Left renal cortex interstitium (tissue), 4 donors: ENCODE measurements at places on chromosomes 4 and X. TPM values are rescaled to one million over a fixed set of nuclear protein-coding genes. Genes with fewer than 3 reads are reported as not detected.

Gene SRPX2
- polyA plus RNA-seq: 12.5 TPM

Gene MAGEA2B
- not detected for polyA plus RNA-seq

Gene MAGEB3
- polyA plus RNA-seq: not detected

Gene GSX2
- not detected for polyA plus RNA-seq

Gene PLAC1
- 6.6 TPM for polyA plus RNA-seq

Gene VCX3A
- 0.13 TPM for polyA plus RNA-seq

Gene GYG2
- polyA plus RNA-seq: 12.7 TPM

Gene FGB
- 6.5 TPM for polyA plus RNA-seq

Gene NLGN4X
- 15.5 TPM for polyA plus RNA-seq

Gene TEX13B
- polyA plus RNA-seq: not detected

Gene TSPAN6
- polyA plus RNA-seq: 179 TPM

Gene SNX12
- polyA plus RNA-seq: 55.6 TPM

Gene MAOA
- polyA plus RNA-seq: 17.7 TPM

Gene PRR32
- polyA plus RNA-seq: not detected

Gene DRD5
- polyA plus RNA-seq: 0.57 TPM

Gene DCHS2
- 5.7 TPM for polyA plus RNA-seq

Gene CHRNA9
- 1.6 TPM for polyA plus RNA-seq

Gene TEC
- polyA plus RNA-seq: 2.4 TPM

Gene PCDH7
- 19.3 TPM for polyA plus RNA-seq

Gene PAGE1
- not detected for polyA plus RNA-seq

Gene SLC25A6
- polyA plus RNA-seq: 483 TPM

Gene PASD1
- not detected for polyA plus RNA-seq

Gene CXXC4
- 8.2 TPM for polyA plus RNA-seq

Gene PSAPL1
- polyA plus RNA-seq: not detected

Gene CXCL8
- 0.14 TPM for polyA plus RNA-seq

Gene TIMM8A
- polyA plus RNA-seq: 20.0 TPM

Gene MAGEA4
- polyA plus RNA-seq: not detected

Gene GPM6B
- 23.6 TPM for polyA plus RNA-seq

Gene SOD3
- polyA plus RNA-seq: 15.5 TPM

Gene SPANXB1
- not detected for polyA plus RNA-seq
